T-helper 2 cell (primary cell): ENCODE measurements at places on chromosomes 2 and 18.

DNA sequence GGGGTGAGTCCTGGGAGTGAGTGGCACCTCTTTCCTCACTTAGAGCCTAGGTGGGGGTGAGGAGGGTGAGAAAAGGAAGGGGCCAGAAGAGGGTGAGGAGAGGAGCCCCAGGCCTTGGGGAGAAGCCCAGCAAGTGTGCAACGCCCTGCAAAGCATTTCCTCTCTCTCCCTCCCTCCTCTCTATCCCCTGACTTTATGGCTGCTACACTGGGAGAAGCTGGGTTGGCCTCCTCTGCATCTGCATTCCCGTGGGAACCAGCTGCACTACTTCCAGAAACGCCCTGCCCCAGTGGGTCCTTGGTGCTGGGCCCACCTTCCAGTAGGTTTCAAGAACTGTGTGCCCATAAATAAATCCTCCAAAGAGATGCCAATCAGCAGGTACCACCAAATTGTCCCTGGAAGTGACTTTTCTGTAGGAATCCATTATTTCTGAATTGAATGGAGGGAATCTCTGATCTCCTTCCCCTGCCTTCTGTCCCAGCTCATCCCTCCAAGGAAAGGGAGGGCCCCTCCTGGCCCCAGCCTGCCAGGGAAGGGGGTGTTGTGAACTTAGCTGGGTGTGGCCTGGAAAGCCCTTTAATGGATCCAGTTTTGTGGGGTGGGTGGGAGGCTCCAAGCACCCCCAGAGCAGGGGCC is 95.7 kb upstream of the BOD1L2 start:
- DNase-seq = no peak

GRCh38 chr2:45964223-45964841 is 312.9 kb downstream of the PRKCE start:
- peak; percentile 18 for DNase-seq

GRCh38 chr2:65070172-65070830 is 14.1 kb downstream of the CEP68 start:
- no peak for DNase-seq

GRCh38 chr2:157596992-157597681 is 31.5 kb downstream of the ACVR1C start:
- peak; percentile 59 for DNase-seq

DNA sequence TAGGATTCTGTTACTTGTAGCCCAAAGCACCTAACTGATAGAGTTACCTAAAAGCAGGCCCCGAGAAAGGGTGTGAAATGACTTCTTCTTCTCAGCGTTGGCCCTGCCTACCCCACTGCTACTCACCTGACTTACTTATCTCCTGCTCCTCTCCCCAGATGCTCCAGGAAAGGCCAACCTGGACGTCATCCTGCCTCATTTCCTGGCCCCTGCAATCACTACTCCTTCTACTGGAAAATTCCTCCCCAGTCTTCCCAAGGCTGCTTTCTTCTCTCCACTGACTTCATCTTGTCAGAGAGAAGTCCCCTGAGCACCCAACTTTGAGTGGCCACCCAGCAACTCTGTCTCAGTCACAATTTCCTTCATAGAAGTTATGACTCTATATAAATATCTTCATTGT is 63.4 kb upstream of the KLF7 start:
- no peak for DNase-seq

DNA sequence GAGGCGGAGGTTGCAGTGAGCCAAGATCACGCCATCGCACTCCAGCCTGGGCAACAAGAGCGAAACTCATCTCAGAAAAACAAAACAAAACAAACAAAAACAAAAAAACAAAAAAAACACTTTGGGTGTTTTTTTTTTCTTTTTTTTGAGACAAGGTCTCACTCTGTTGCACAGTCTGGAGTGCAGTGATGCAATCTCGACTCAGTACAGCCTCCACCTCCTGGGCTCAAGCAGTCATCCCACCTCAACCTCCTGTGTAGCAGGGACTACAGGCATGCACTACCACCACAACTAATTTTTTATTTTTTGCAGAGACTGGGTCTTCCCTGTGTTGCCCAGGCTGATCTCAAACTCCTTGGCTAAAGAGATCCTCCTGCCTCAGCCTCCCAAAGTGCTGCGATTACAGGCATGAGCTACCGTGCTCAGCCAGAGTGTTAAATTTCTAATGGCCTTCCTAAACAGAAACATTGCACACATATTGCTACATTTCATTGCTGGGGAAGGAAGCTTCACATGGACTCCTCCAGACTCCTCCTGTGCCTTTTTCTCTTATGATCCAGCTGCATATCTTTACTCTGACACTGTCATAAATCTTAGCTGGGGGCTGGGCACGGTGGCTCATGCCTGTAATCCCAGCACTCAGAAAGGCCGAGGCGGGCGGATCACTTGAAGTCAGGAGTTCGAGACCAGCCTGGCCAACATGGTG is 19.7 kb downstream of the STARD7 start:
- DNase-seq = no peak
